ENCODE measurements at places on chromosomes 5 and 9. TPM values are rescaled to one million over a fixed set of nuclear protein-coding genes. Genes with fewer than 3 reads are reported as not detected.

DNA sequence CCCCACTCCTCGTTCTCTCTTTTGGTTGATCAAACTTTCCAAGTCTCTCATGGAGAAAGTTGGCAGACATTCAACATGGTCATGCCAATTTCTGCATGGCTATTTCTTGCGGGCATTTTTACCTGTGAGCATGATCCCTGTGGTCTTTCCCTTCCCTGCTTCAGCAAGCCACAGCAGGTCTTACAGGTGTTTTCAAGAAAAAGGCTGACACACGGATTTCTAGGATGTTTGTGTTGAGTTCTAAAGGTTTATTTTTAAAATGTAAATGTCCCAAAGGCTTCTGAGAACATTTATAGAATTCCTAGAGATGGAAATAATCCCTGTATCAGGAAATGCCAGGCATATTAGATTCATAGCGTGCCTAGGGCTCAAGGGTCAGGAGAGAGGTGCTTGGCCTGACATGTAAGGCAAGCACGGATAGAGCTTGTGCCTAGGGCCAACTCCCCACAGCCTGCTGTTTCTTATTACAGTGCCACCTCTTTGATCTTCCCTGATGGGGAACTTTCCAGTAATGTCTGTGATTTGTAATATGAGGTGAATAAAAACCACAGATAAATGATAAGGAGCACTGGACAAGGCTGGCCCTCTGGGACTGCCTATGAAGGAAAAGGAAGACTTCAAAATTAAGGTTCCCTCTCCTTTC, 79.8 kb downstream of the MUSK start:
- no peak for DNase-seq

GRCh38 chr5:151154931-151155774, 2.4 kb downstream of the ANXA6 start:
- DNase-seq: no peak

- DNase-seq: no peak
Measured at GRCh38 chr5:73939557-73939956, 313.6 kb downstream of the ARHGEF28 start.

- no peak for DNase-seq
Measured at GRCh38 chr5:172862165-172862801, 28.2 kb downstream of the ERGIC1 start.

- no peak for DNase-seq
Measured at GRCh38 chr5:8726383-8727036, 819.4 kb downstream of the SEMA5A start.

DNA sequence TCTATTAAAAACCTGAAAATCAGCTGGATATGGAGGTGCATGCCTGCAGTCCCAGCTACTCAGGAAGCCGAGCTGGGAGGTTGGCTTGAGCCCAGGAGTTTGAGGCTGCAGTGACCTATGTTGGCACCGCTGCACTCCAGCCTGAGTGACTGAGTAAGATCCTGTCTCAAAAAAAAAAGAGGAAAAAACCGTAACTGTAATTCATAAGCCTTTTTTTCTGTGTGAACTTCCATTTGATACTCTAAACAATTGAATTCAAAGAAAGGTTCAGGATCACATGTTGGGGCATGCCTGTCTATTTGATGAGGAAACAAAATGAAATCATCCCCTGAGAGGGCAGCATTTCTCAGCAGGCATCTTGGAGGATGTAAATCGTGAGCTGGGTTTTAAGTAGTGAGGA, 38.8 kb downstream of the ITGA2 start:
- DNase-seq: no peak

GRCh38 chr5:33843579-33843978, 48.2 kb downstream of the ADAMTS12 start:
- DNase-seq: peak; percentile 71

DNA sequence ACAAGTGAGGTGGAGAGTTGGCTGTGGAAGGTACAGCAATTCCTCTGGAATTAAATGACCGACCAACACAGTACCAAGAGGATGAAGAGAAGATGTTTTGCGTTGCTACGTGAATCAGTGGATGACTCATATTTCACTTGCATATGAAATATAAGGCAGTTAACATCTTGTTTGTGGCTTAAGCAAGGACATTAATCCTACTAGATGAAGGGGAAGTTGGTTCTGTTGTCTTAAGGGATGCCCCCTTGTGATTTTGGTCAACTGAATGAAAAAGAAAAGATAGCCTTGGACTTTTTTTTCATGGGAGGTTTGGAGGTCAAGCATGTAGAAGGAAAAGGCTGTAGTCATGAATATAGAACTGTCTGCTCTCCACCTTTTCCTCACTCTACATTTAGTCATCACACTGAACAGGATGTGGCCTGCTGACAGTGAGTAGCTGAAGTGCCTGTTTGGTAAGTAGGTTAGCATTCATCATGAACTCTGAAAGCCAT, 33.9 kb downstream of the VLDLR start:
- DNase-seq: peak; percentile 72

- no peak for DNase-seq
Measured at GRCh38 chr5:10410662-10411061, 31.0 kb upstream of the ROPN1L start.

DNA sequence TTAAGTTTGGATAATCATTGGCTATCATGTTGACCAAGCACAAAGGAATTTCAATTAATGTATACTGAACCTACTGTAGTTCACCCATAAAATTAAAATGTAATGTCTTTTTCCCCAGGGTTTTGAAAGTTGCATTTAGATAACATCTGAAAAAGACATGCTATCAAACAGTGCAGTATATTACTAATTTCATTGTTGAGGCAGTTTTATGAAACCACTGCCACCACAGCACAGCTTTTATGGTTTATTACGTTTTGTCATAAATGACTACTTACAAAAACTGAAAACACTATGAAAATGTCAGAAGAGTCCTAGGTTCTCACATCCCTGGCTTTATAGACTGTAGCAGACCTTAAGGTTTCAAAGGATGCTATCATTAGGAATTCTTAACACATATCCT, 32.0 kb upstream of the HAPLN1 start:
- DNase-seq: no peak

DNA sequence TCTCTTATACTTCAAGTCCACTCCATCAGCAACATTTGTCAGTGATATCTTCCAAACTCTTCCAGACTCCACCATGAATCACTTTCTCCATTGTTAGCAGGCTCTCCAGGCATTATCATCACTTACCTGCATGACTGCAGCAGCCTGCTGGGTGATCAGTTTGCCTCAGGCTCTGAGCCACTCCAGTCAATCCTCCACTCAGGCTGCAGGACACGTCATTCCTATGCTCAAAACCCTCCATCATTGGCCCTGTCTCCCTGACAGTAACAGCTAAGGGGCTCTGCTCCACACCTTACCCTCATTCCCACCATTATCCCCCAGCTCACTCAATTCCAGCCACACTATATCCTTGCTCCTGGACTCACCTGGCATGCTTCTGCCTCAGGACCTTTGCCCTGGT, 10.7 kb downstream of the DIRAS2 start:
- no peak for DNase-seq

- DNase-seq: no peak
Measured at GRCh38 chr5:2335733-2336515, 415.6 kb downstream of the IRX2 start.

- DNase-seq: no peak
Measured at GRCh38 chr9:116843863-116844620, 156.9 kb downstream of the TRIM32 start.

DNA sequence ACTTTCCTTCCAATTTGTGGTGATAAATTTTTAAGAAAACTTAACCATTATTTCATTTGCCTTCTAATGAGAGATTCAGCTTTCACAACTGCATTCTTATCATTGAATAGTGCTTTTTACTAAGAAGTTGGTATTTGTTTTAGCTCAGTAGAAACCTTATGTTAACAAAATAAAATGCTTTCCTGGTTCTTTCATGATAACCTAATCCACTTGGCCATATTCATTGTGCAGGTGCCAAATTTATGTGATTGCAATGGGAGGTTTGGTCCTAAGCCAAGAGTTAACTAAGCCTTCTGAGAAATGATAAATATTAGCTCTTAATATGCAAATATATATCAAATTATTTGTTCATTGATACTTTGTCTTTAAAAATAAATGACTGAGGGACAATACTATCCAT, 141.1 kb upstream of the TLE4 start:
- no peak for DNase-seq

GRCh38 chr5:106020894-106021293, 1649.8 kb downstream of the EFNA5 start:
- no peak for DNase-seq

- DNase-seq: no peak
Measured at GRCh38 chr9:128404560-128404959, 16.1 kb upstream of the CERCAM start.

GRCh38 chr9:116705531-116705930, 18.4 kb downstream of the TRIM32 start:
- no peak for DNase-seq

DNA sequence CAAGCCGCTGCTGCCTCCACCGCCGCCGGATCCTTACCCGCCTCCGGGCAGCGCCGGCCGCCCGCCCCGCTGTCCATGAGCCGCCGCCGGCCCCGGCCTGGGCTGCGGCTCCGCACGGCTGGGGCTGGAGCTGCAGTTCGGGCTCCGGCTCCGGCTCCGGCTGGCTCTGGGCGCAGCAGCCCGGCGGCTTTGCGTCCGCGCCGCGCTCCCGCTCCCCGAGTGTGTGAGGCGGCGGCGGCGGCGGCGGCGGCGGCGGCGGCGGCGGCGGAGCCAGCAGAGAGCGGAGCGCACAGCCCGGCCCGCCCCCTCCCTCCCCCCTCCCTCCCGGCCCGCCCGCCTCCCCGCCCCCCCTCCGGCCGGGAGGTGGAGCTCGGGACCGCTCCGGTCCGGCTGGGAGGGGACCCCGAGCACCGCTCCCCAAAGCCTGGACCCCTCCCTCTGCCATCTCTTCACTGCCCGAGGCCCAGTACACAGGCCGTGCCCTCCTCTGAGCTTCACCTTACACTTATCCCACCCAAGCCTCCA, at the start of gene PCDH1:
Gene PCDH1, minus strand, starts transcription at position 225 of the 525 bp plus-strand sequence. Its CDS starts 148 bp downstream, at position 77.
- peak; percentile 92 for DNase-seq

GRCh38 chr5:181160152-181160754, 12.9 kb downstream of the OR2V2 start:
- DNase-seq: peak; percentile 89

DNA sequence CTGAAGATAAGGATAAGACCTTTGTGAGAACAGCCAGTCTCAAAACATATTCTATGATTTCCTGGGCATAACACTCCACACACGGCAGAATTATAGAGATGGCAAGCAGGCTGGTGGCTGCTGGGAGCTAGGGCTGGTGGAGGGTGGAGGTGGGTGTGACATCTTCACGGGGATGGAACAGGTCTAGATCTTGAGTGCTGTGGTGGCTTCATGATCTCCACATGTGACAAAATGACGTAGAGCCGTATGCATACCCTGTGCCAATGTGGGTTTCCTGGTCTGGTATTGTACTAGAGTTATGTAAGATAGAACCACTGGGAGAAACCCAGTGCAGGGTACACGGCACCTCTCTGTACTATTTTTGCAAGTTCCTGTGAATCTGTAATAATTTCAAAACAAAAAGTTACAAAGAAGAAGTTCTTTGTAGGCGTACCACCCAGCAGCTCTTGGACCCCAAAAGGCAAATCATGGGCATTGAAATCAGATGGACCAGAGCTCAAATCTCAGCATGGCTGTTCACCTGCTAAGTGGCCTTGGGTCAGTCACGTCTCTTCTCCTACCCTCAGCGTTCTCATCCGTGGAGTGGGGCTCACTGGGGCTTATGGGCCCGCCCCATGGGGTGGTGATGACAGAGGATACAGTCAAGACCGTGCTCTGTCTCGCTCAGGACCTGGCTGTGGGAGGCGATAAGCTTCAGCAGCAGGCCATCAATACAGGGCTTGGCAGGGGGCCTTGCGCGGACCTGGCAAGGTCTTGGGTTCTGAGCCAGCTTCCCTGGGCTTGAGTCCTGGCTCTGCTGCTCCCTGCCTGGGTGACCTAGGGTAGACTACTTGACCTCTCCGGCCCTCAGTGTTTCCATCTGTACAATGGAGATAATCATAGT, 74.7 kb upstream of the UNC5A start:
- peak; percentile 60 for DNase-seq

DNA sequence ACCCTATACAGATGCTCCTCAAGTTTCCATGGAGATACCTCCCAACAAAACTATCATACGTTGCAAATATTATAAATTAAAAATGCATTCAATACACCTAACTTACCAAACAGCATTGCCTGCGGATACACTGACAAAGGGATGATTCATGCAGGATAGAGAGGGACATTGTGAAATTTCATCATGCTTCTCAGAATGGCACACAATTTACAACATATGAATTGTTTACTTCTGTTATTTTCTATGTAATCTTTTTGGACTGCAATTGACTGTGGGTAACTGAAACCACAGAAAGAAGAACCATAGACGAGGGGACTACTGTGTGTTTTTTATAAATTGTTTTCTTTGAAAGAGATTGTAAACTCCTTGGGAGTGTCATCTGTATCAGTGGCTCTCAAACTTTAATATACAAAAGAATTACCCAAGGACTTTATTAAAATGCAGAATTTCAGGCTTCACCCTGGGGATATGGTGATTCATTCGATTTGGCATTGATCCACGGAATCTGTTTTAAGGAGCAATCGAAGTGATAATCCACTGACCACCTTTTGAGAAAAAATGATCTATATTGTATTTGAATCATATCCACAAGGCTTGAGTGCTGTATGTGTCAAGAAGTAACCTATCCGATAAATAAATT, 146.4 kb downstream of the SGCD start:
- no peak for DNase-seq

- DNase-seq: peak; percentile 77
Measured at GRCh38 chr5:139378941-139379361, 4.1 kb downstream of the SLC23A1 start.

DNA sequence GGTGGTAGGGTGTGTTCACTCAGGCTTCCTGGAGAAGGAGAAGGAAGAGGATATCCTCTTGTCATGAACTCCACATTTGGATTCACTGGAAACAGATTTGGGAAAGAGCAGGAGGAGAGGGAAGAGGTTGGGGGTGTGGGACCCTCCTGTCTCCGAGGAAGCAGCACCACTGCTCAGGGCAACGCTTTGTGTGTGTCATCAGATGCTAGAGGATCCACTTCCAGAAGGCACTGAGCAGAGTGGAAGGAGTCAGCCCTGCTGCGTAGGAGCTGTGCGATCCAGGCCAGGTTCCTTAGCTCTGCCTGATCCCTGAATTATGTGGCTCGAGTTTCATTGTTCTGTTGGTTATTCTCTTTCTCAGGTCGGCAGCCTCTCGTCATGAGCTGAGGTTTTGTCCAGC, 37.3 kb upstream of the TJP2 start:
- no peak for DNase-seq

Gene IFNA2
- total RNA-seq: not detected

Gene WDR38
- total RNA-seq: not detected

Gene ANKRD18B
- total RNA-seq: 0.59 TPM

Gene UGT3A1
- total RNA-seq: not detected

Gene IFNA13
- not detected for total RNA-seq

Gene TSLP
- total RNA-seq: 0.88 TPM

Gene ACTBL2
- total RNA-seq: not detected

Gene MIER3
- 29.7 TPM for total RNA-seq

Gene SHISAL2B
- total RNA-seq: not detected

Gene ACER2
- total RNA-seq: 2.2 TPM

Gene AGXT2
- total RNA-seq: not detected

Gene EQTN
- not detected for total RNA-seq

Gene FOXI1
- not detected for total RNA-seq

Measured in osteoblast (primary cell).